Stimulated activated CD4-positive, alpha-beta T cell treated with anti-CD3 and anti-CD28 coated beads, Interleukin-12 subunit alpha, Interleukin-12 subunit beta, amount 100 ng/mL, for 4 hours (primary cell): ENCODE measurements at places on chromosomes 1 and 21.

DNA sequence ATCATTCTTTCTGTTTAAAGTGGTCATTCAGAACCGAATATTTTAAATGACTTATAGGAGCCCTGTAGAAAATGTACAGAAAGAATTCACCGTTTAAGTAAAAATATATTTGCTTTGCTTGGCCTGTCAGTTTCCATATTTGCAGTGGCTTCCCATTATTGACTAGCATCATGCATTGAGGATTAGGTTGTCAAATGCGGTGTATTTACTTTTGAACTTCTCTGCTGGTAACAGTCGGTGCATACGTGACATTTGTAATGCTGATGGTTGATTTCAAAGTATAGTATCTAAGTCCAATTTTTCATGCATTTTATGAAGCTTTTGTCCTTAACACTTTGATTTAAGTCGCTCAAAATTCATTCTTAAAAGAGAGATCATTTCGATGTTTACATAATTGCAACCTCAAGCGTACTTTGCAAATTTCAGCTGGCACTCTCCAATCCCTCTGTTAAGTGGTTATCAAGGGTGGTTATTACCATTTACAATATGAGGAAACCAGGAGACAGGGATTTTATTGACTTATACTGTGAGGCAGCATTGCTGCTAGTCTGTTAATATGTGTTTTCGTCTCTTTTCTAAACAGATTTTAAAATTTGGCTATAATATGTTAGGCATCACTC is 201.6 kb downstream of the SDCCAG8 start:
- no peak for DNase-seq

- DNase-seq: no peak
Observed at GRCh38 chr1:209353053-209353452, 230.5 kb upstream of the CAMK1G start.

GRCh38 chr1:159853417-159854115 is 8.9 kb downstream of the VSIG8 start:
- no peak for DNase-seq

GRCh38 chr1:212255705-212256307 is 29.4 kb upstream of the PPP2R5A start:
- no peak for DNase-seq

DNA sequence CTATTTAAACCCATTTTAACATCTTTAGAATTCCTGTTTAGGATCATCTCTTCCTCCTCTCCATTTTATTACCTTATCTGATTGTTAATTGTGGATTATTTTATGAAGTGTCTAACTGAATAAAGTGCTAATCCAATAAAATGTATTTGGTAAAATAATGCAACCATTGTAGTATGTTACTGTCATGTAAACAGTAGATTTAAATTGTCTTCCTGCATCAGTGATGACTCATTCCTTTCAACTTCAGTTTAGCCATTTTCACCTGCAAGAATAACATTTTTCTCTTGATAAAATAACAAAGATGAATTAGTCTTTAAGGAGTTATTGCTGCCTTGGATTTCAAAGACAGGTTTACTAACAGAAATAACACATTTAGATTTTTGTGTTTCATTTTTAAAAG is 5.4 kb downstream of the PPP2R5A start:
- DNase-seq: no peak

- DNase-seq: peak; percentile 70
Observed at GRCh38 chr1:221839782-221840395, 98.0 kb upstream of the DUSP10 start.

GRCh38 chr1:162835157-162835899 is 25.6 kb downstream of the CCDC190 start:
- no peak for DNase-seq

GRCh38 chr1:216168546-216168945 is 254.7 kb downstream of the USH2A start:
- DNase-seq: no peak

- DNase-seq: no peak
Observed at GRCh38 chr1:83006271-83006670, 992.7 kb downstream of the TTLL7 start.

DNA sequence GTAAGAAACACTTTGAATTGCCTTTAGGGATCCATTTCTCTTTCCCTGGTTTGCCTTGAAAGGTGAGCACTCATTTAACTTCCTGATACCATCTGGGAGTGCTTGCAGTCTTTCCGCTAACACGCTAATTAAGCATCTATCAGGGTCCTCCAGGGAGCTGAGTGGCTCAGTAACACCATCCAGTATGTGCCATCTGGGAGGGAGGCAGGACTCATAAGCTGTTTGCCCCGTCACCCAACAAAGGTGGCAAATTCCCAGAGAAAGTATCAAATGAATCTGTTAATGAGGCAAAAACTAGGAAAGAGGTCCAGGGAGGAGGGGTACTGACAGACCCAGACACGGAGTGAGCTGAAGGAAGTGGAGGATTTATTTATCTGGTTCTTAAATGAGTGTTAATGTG is 430.9 kb downstream of the HLX start:
- no peak for DNase-seq

GRCh38 chr1:156677616-156678596 is 699 bp upstream of the NES start:
- no peak for DNase-seq

DNA sequence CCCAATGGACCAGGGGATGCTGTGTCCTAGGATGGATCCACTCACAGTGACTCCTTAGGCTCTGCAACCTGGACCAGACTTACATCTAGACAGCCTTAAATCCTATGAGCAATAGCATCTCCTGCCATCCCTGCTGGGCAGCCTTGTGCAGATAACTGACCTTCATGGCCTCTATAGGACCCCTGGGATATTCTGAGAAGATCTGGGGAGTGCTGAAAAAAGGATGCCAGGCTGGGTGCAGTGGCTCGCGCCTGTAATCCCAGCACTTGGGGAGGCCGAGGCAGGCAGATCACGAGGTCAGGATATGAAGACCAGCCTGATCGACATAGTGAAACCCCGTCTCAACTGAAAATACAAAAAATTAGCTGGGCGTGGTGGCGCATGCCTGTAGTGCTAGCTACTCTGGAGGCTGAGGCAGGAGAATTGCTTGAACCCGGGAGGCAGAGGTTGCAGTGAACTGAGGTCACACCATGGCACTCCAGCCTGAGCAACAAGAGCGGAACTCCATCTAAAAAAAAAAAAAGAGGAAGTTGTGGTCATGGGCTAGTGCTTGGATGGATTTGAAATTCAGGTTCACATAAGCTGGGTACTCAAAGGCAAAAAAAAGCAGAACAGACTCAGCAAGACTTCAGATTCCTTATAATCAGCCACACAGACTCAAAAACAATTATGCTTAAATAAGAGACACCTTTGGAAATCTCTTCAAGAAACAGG is 10.9 kb upstream of the SH2D1B start:
- DNase-seq: no peak

- DNase-seq: no peak
Observed at GRCh38 chr1:37691497-37692077, 729 bp upstream of the CDCA8 start.

GRCh38 chr1:4699376-4700301 is 45.2 kb downstream of the AJAP1 start:
- no peak for DNase-seq

GRCh38 chr1:198776602-198777029 is 137.8 kb downstream of the PTPRC start:
- no peak for DNase-seq

- no peak for DNase-seq
Observed at GRCh38 chr1:94142583-94142982, 21.6 kb upstream of the ABCA4 start.

DNA sequence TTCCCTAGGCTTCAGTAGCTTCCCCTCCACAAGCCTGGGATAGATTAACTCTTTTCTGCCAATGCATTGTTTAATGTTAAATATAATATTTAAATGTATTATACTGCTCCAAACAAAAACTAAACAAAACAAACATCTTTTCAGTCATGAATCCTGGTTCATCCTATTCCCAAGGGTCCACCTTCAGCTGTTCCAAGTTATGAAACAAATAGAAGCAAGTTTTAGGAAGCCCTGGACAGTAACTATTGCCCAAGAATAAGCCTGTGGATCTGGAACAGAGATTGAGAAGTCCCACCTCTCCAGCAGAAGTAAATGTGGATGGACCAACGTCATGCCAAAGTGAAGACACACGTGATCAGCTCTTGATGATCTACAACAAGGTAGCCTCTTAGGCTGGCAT is 408.1 kb downstream of the SETD4 start:
- no peak for DNase-seq

DNA sequence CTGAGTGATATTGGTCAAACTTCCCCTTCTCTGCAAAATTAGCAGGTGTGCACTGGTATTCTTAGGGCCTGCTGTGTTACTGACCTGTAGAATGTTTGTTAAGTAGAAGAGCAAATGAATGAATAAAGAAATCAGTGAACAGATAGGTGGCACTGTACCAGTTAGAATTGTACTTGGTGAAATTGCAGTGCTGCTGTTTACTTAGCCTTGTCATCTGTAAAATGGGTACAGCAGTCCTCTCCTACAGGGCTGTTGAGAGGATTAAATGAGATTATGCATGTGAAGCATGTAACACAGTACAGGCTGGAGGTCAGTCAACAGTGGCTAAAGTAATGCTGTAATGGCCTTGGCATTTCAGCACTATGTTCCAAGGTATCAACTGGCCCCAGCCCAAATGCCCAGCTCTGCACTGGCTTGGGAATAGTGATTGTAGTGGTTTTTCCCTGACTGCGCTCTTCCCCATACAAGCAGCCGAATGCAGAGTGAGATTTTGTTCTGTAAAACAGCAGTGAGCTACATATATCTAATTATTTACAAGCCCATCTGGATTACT is 10.5 kb downstream of the VANGL1 start:
- DNase-seq: no peak

GRCh38 chr1:27602462-27603308 is 1.3 kb downstream of the AHDC1 start:
- DNase-seq: no peak
